ENCODE measurements at places on chromosomes 11 and 22.

DNA sequence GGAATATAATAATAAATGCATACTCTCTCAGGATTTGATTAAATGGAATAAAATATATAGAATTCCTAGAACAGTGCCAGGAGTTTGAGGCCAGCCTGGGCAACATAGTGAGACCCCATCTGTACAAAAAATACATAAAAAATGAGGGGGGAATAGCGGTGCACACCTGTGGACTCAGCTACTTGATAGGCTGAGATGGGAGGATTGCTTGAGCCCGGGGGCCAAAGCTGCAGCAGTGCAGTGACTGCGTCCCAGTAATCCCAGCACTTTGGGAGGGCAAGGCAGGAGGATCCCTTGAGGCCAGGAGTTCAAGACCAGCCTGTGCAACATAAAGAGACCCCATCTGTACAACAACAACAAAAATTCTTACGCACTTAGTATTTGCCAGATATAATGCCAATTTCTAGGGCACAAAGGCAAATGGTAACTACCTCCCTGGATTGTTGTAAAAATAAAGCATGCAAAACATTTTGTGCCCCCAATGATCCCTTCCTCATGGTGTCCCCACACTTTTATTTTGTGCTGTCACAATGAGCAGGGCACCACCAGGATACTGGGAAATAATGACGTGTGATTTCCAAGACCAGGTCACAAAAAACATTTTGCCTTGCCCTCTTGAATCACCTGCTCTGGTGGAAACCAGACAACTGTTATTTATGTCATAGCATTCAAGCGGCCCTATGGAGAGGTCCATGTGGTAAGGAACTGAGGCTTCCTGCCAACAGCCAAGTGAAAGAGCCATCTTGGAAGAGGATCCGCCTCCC lies 18.3 kb upstream of the ZNF280A start:
- DNase-seq: no peak

GRCh38 chr11:94791216-94791889 lies 23.2 kb downstream of the AMOTL1 start:
- DNase-seq: no peak

GRCh38 chr11:90722552-90723190 lies 499.8 kb upstream of the CHORDC1 start:
- DNase-seq: no peak

- peak; percentile 84 for DNase-seq
Measured at GRCh38 chr22:24434471-24435322, 7.3 kb downstream of the ADORA2A start.

DNA sequence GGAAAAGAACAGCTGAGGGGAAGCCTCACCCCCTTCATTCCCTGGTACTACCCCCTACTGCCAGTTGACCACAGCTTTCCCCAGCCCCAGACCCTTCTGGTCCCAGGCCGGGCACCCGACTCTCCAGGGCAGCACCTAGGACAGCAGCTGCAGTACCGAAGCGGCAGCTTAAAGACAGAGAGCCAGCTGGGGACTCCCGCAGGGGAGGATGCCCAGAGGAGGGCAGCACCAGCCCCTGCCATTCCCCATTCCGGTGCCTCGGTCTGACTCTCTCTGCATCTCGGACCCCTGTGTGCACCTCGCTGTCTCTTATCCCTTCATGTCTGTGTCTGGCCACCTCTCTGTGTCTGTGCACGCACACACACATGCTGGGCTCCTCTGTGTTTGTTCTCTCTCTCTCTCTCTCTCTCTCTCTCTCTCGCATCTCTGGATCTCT lies 9.4 kb downstream of the IGSF9B start:
- DNase-seq: peak; percentile 69

DNA sequence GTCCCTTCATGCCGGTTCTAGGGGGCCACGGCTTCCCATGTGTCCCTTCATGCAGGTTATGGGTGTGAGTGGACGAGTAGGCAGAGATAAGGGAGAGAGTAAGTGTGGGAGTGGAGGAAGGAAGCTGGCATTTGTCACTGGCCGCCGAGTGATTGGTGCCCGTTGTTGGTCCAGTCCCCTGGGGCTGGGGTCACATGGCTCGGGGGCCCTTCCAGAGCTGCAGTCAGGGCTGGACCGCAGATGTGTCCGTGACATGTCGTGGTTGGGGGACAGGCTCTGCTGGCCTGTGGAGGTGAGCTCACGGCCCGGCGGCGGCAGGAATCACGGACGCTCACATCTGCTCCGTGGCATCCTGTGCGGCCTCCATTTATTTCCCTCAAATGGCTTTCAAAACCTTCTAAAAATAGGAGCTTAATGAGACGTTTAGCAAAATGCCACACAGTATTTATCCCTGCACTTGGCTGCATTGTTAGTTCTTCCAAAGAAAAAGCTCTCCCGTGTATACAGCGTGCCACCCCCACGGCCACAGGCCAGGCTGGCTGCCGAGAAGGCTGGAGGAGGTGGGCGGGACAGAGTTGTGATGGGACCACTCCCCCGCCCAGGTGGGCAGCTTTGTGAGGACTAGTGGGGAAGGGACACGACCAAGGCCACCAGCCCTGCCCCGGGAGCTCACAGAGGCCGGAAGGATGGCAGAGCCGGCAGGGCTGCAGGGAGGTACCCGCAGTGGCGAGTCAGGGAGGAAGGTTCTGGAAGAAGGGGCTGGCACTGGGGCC lies 386.7 kb downstream of the TBC1D22A start:
- no peak for DNase-seq

- DNase-seq: peak; percentile 44
Measured at GRCh38 chr22:17471886-17472535, 91.3 kb upstream of the SLC25A18 start.

DNA sequence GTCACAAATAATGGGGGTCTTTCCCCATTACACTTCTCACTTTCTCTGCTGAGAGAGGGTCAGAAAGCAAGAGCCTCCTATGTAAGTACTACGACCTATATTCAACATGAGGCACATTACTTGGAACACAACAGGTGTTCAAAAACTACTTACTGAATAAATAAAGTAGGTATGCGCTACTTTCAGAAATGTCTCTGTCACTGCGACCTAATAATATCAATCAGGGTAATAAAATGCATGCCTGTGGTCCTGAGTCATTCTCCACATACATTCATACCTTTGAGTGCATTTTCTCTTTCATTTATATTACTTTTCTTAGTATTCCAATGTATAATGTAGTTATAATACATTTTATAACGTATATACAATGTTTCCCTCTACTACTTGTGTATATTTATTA lies 838.9 kb downstream of the DLG2 start:
- DNase-seq: no peak

DNA sequence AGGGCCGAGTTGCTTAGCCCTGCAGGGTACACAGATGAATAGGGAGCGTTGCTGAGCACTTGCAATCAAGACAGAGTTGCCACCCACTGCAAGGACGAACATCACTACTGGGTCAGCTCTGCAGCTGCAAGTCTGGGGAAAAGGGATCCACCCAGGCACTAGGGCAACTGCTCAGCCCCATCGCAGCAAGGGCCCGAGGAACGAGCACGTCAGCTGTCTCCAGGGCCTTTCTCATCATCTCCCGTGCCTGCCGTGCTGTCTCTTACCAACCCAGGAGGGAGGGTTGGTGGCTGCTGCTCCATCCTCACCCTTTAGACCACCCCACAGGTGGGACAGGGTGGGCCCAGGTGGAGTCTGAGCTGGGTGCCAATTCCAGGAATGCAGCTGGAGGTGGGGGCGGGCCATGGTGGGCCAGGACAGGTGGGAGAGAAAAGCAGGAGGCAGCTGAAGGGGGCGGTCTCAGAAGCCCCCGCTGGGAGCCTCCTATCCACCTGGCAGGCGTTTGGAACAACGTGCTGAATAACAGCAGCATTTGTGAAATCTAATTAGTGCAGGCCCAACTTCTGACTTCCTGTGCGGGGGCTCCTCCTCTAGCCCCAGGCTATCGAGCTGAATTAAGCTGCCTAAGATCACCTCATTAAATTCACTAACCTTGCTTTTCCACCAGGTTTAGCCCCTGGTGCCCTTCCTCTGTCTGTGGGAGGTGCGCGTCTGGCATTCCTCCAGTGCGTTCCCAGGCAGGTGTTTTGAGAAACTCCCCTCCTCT lies 252.5 kb downstream of the ST3GAL4 start:
- peak; percentile 24 for DNase-seq

DNA sequence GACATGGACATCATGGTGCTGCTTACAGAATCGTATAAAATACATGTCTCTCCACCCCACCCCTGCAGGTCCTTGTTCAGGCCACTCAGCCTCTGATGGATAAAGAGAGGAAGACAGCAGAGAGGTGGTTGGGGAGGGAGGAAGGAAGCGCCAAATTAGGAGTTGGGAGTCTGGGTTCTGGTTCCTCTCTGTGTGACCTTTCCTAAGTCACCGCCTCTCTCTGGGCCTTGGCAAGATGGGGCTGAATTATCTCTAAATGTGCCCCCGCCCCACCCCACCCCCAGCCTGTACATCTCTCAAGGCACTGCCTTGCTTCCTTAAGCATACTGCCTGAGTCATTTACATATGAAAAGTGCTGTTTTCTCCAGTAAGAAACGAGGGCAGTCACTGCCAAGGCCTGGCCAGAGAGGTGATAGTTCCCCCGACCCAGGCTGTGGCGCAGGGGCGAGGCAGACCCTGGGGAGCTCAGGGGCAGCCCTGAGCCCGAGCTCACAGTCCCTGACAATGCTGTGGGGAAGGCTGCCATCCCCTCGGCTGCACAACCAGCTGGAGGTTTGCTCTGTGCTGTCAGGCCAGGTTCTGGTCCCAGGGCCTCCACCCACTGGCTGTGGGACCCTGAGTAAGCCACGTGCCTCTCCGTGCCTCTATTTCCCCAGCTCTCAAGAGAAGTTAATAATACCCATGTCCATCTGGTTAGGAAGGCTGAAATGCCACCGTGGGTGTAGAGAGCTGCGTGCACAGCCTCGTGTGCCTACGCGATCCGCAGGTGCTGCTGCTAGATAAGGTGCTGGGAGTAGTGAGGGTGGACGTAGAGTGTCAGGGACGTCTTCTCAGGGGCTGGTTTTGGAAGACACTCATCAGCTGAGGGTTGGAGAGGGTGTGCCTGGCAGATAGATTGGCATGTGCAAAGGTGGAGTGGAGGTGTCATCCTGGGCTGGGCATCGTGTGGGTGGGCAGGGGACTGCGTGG lies 55.3 kb downstream of the CACNA1I start:
- no peak for DNase-seq

DNA sequence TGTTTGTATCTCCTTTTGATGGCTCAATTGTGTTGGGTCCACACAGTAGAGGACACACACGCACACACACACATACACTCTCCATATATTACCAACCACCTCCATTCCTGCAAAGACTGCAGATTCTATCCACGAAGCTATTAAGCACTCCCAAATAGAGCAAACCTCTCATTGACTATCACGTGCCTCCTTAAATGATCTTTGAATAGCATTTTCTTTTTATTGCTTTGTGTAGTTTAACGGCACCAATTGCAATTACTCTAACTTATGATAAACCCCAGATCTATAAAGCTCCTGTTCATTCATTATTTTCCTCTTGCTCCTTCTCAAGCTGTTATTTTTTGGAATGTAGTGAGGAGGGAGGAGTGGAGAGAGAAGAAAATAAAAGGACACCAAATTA lies 204.7 kb downstream of the ST3GAL4 start:
- no peak for DNase-seq
